ENCODE measurements at places on chromosomes 12 and 14.

DNA sequence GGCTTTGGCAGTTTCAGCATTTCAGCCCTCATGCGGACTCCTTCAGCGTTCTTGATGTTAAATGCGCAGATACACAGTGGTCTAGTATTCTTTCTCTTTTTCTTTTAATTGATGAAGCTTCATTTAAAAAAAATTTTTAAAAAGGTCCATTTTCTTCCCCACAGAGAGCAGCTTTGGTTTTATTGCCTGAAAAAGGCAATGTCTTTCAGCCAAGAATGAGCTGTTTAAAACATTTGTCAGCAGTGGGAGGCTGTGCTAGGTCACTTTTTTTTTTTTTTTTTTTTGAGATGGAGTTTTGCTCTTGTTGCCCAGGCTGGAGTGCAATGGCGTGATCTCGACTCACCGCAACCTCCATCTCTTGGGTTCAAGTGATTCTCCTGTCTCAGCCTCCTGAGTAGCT is 13.5 kb downstream of the KMT5A start:
- DNase-seq = no peak

- no peak for DNase-seq
These were observed 47.2 kb downstream of the UBE3B start for GRCh38 chr12:109524466-109525278.

DNA sequence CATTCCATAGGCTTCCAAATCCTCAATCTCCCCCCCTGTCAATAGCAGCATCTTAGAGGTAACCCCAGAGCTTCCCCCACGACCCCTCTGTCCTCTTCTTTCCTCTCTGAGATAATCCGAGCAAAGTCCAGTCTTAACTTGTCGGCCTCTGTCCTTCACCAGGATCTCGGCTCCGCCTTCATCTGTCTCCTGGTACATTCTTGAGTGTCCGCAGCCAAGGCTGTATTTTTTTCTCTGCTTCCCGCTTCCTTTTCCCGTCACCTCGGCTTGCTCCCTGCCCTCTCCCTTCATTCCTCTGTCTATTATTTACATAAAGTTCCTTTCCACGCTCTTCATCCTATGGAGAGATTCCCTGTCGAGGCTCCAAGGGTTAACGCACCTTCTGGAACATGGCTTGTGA is 153.9 kb upstream of the GSC start:
- DNase-seq = no peak

GRCh38 chr12:90260136-90260535 is 551.5 kb upstream of the ATP2B1 start:
- no peak for DNase-seq

DNA sequence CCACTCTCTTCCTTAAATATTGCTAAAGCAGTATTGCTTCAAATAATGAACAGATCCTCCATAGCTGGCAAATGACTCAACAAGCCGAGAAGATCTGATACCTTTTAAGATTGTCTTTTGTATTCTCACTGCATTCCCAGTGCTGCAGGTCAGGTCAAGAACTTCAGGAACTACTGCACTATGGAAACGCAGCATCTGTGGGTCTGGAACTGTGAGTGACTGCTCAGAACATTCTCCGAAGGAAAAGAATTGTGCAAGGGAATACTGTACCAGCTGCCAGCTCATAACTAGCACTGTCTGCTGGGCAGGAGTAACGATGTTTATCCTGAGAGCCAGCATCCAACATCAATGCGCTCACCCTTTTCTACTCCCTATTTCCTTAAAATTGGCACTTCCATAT is 348.0 kb upstream of the SOX5 start:
- no peak for DNase-seq

GRCh38 chr12:91377436-91377835 is 194.8 kb upstream of the DCN start:
- no peak for DNase-seq

GRCh38 chr12:22122359-22122758 is 76.3 kb downstream of the CMAS start:
- DNase-seq = no peak

DNA sequence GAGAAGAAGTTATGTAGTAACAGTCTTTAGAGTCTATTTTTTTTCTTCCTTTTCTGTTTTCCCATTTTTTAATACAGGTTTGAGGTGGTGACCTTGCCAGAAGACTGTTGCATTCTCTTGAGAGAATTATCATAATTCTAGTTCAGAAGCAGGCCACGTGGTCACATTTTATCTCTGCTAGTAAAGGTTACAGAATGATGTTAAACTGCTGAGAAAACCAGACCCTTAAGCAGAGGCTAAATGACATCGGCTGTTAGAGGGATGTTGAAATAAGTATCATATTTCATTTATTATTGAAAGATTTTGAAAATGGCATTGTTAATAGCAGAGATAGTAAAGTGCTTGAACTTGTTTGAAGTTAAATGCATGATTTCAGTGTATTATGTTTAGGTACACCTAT is 49.2 kb downstream of the BRMS1L start:
- DNase-seq = no peak

- no peak for DNase-seq
These were observed 21.0 kb upstream of the SP1 start for GRCh38 chr12:53358836-53359419.

GRCh38 chr12:121799156-121799841 is 4.5 kb upstream of the SETD1B start:
- peak; percentile 57 for DNase-seq

GRCh38 chr12:49648712-49649003 is 25.3 kb downstream of the PRPF40B start:
- DNase-seq = no peak

GRCh38 chr14:37232907-37233481 is 35.3 kb downstream of the MIPOL1 start:
- peak; percentile 8 for DNase-seq

GRCh38 chr14:72528059-72528862 is 365.6 kb downstream of the DPF3 start:
- no peak for DNase-seq

- no peak for DNase-seq
These were observed 5.6 kb downstream of the ORMDL2 start for GRCh38 chr12:55823419-55823818.

GRCh38 chr14:100881211-100882025 is 22.1 kb downstream of the RTL1 start:
- DNase-seq = no peak

DNA sequence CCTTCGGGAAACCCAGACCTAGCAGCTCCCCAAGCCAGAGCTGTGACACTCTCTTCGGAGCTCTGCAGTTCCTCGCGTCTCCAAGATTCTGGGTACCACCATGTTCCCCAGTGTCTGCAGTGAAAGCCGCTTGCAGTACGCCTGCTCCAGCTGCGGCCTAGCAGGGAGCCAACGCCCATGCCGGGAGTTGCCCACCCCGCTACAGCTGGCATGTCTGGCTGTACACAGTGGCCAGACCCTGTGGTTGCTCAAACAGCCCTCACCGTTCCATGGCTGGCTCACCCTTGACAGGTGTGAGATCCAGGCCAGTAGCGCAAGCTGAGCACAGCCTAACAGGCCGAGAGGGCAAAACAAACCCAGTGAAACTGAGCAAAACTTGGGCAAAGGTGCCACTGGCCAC is 503.8 kb upstream of the RPL10L start:
- no peak for DNase-seq

GRCh38 chr12:23947395-23947794 is 2.1 kb downstream of the SOX5 start:
- no peak for DNase-seq

- DNase-seq = no peak
These were observed 48.9 kb upstream of the DLK1 start for GRCh38 chr14:100677554-100678468.

GRCh38 chr14:32350020-32350419 is 20.9 kb downstream of the AKAP6 start:
- peak; percentile 45 for DNase-seq

DNA sequence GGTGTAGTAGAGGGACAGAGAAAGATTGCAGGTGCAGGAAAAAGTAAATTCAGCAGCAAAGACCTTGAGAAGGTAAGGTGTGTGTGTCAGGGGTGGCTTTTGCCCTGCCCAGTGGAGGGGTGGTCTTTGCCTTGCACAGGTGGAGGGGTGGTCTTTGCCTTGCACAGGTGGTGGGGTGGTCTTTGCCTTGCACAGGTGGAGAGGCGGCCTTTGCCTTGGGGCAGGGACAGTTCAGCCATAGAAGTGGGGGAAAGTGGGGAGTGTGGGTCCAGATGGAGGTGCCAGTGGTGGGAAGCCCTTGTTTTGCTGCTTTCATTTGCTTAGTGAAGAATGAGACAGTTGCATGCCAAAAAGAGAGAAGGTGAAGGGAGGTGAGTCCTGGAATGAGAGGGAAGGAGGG is 65.7 kb downstream of the PRMT8 start:
- no peak for DNase-seq

- DNase-seq = no peak
These were observed 20.8 kb upstream of the AMHR2 start for GRCh38 chr12:53402871-53403270.

DNA sequence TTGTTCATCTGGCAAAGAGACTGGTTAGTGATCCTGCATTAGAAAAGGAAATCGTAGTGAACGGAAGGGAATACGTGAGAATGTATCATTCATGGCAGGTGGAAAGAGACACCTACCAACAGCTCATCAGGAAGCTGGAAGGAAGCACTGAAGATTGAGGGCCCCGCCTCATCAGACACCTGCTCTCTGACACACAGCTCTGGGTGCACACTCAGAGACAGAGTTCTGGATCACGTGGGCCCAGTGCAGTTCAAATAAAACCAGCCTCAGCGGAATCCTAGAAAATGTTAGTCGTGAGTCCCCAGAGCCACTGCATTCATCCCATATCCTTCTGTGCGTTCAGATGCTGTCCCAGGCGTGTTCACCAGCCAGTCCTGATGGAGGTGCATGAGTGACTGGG is 129.7 kb downstream of the GLT1D1 start:
- DNase-seq = no peak

DNA sequence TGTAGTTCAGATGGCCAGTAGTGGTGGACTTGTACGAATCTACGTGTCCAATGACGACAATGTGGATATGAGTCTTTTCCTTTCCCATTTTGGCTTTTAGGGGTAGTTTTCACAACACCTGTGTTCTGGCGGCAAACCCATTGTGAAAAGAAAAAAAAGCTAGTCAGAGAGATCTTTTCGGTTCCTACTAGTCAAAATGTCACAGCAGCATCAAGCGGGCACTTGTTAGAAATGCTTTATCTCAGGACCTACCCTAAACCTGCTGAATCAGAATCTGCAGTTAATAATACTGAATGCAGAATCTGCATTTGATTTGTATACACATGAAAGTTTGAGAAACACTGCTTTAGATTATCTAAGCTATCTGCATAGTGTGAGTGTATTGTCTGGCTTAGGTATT is 18.3 kb downstream of the AEBP2 start:
- DNase-seq = no peak

GRCh38 chr12:101042211-101042610 is 167.8 kb downstream of the SLC5A8 start:
- no peak for DNase-seq

DNA sequence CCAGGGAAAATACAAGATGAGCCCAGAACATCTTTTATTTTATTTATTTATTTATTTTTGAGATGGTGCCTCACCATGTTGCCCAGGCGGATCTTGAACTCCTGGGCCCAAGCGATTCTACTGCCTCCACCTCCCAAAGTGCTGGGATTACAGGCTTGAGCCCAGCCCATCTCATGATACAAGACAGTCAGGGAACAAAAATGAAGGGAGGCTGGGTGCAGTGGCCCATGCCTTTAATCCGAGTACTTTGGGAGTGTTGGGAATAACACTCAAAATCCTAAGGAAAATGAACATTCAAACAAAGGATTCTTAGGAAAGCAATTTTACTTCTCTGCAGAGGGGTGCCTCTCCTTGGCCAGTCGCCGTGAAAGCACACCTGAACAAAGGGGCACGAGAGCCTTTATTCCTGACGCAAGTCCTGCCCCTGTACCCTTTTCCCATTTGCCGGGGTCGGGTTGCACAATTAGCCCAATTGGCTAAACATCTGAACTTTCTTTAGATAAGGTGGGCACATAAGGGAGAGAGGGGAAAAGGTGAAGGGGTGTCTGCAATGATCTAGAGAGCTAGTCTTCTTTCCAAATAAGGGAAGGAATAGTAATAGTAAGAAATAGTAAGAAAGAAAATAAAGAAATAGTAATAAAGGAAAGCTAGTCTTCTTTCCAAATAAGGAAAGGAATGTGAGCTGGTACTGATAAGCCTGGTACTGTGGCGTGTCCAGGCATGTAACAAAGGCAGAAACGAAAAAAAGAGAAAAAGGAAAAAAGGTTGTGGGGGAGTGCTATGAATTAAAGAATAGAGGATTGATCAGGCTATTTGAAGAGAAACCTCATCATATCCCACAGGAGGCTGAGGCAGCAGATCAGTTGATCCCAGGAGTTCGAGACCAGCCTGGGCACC is 13.4 kb downstream of the NCAPD2 start:
- DNase-seq = no peak

Data from GM10248 (cell line).